ENCODE measurements at places on chromosomes 2 and 18.

DNA sequence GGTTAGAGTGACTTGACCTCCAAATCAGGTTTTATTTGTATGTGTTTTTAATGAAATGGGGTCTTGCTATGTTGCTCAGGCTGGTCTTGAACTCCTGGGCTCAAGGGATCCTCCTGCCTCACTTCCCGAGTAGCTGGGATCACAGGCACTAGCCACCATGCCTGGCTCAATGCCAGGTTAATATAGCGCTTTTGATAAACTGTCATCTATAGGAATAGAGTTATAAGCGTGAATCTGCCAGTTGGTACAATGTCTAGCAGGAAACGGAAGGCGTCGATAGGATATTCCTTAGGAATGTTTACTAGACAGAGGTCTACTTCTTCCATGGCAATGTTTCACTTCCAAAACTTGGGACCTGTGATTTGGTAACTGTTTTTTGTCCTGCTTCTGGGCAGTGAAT, 25.5 kb downstream of the CLUL1 start:
- DNase-seq: no peak

- DNase-seq: no peak
These were observed 16.7 kb downstream of the CAPN10 start for GRCh38 chr2:240603081-240603835.

- no peak for DNase-seq
These were observed 79.6 kb downstream of the PDCL3 start for GRCh38 chr2:100642425-100642824.

DNA sequence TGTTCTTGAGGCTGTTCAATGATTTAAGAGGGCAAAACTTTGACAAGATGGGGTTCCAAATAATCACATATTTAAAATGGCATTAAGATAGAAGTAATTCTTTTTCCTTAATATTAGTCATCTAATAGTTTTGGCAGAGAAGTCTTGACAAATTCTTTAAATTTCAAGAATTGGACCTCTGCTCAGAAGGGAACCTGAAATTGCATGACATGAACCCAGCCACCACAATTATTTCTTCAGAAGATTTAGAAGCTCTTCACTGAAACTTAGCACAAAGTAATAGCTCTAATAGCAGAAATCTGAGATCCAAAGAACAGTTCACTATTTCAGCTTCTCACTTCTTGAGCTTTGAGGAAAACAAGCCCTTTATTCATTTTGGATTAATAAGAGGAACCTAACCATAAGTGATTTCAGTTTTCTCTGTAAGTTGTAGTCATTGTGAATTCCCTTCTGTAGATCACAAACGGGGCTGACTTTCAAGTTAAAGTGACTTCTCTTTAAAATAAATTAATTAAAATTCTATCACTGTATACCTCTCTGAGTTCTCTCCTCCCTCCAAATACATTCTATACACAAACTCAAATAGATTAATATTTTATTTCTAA, 100.6 kb upstream of the ITGA4 start:
- no peak for DNase-seq

DNA sequence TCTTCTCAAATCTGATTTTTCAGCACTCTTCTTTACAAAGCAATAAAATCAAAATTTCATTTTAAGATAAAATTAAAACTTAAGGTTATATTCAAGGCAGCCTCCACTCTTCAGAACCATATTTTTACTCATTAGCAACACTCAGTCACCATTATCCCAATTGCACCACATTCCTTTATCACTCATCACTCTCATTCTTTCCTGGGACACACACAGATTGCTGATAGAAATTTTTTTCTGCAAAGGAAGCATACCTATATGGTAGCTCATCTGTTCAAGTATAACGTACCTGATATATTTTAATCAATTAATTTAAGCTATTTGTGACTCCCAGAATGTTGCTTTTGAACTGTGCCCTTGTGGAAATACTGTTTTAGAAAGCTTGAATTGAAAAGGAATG, 1559.3 kb upstream of the ZEB2 start:
- DNase-seq: no peak

Measured in stimulated activated CD8-positive, alpha-beta memory T cell treated with anti-CD3 and anti-CD28 coated beads, Interleukin-15, amount 100 ng/mL, for 48 hours (primary cell).